ENCODE measurements at places on chromosomes 13 and 19.
A peak's percentile ranks its signal among the peaks of the same experiment; 100 is the strongest.

DNA sequence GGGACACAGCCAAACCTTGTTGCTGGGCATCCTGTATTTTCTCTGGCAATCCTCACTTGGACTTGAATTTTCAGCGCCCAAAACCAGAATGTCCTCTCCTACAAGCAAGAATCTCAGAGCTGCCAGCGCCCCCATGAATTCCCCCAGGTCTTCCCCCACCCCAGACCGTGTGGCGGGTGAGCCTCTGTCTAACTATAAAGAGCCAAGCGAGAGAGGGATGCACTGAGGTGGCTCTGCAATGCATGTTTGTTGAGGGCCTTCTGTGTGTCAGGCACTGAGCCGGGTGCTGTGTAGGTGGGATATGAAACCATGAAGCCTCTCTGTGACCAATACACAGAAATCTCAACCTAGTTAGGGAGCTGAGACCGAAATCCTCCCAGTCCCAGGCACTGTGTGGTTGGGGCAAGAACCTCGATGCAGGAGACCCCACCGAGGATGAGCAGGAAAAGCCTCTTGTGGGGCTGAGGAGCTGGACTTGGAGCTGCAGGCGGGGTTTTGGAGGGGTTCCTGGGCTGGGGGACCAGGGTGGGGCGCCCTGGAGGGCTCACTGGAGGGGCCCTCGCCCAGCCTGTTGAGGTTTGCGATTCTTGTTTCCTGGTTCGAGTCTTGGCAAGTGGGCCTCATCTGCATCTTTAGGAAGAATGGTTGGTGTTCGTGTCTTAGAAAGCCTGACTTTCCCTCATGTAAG is 12.4 kb upstream of the PROZ start:
- no peak for DNase-seq

GRCh38 chr13:74657765-74658164 is 523.6 kb upstream of the KLF12 start:
- DNase-seq: no peak

DNA sequence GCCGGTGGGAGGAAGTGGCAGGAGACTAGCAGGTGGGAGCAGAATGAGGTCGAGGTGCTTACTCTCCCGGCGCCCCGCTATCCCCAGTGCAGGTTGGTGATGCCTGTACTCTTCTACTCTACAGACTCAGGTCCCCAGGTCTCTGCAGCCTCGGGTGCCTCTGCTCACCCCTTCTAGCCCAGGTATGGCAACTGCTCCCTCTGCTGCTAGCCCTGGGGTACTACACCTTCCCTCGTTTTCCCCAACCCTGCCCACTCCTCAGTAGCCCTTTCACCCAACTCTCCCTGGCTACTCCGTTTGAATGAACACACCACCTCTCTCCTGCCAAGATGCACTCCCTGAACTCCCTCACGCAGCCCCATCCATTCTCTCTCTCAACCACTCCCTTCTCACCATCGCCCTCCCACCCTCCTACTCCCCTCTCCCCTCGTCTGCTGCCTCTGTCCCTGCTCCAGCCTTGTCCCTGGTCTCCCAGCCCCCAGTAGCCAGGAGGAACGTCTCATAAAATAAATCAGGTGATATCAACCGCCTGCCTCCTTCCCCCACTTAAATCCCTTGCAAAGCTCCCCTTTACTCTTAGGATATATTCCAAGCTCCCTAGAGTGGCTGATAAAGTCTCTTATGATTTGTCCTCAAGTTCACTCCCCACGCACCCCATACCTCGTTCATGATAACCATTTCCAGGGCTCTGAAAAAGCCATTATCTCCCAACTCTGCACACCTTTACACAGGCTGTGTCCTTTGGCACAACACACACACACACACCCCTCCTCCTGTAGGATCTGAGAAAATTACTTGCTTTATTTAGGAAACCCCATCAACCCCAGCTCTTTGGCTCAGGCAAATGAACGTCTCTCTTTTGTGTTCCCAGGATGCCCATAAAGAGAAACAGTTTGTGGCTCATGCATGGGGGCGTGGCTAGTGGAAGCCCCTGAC is 8.2 kb upstream of the MEIS3 start:
- DNase-seq: peak; percentile 76

DNA sequence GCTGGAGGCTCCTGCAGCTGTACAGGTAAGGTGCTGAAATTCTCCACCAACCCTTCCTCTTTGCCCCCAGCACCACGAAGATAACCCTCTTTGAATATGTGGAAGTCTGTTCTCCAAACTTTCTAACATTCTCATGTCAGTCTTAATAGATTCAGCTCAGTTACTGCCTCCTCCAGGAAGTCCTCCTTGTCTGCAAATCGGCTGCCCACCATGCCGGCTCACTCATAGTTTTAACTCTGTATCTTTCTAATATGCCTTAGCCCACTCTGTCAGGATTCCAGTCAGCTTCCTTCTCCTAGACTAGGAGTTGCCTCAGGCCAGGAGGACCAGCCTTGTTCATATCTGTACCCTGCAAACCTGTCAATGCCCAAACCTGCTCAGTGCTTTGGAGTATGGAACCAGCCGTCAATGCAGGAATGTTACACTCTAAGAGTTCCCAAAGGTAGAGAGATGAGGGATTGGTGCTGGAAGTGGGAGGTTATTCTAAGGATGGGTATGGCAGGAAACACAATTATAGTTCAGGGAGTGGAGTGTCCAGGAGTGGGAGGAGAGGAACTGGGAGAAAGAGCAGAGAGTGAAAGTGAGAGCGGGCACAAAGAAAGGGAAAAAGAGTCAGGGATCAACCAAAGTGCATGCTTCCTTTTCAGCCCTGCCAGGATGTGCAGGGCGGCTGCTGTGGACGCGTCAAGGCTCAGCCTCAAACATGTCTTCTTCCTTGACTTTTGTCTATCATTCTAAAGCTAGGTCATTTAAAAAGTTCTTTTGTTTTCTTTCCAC is 38.0 kb upstream of the ALOX5AP start:
- peak; percentile 42 for DNase-seq

- DNase-seq: no peak
These were observed 512 bp upstream of the ZNF93 start for GRCh38 chr19:19900139-19900728.

GRCh38 chr13:30037306-30037705 is 186.9 kb upstream of the UBL3 start:
- no peak for DNase-seq

- no peak for DNase-seq
These were observed 204.0 kb upstream of the TSHZ3 start for GRCh38 chr19:31553112-31553845.

GRCh38 chr13:96743296-96744089 is 250.8 kb downstream of the OXGR1 start:
- DNase-seq: no peak

GRCh38 chr19:49590971-49591730 is at the start of gene PRR12:
TSS of gene PRR12 (plus strand) at chr19:49591182. CDS start at chr19:49591655, 473 bp downstream.
- DNase-seq: peak; percentile 46

- no peak for DNase-seq
These were observed 516.7 kb upstream of the MIR17HG start for GRCh38 chr13:90830782-90831181.

- peak; percentile 54 for DNase-seq
These were observed at the start of gene MATK for GRCh38 chr19:3785938-3786824. TSS of gene MATK (minus strand) at chr19:3786381. CDS start at chr19:3785135, 1,246 bp downstream.

DNA sequence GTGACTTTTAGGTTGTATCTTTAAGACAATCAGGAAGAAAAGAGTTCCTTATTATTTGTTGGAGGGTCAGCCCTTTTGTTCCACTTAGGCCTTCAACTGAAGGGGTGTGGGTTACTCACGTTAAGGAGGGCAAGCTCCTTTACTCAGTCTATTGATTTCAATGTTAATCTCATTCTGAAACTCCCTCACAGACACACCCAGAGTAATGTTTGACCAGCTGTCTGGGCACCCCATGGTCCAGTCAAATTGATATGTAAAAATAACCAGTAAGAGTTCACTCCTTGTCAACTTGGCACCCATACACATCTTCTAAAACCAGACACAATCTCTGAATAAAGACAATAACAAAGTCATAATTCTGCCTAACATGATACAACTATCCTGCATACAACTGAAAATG is 292.9 kb downstream of the KLF5 start:
- DNase-seq: no peak

GRCh38 chr19:7846155-7846646 is 16.2 kb downstream of the EVI5L start:
- DNase-seq: no peak

GRCh38 chr13:32850316-32851052 is 165.7 kb upstream of the KL start:
- DNase-seq: no peak

- DNase-seq: no peak
These were observed 77.9 kb upstream of the XPO4 start for GRCh38 chr13:20980430-20980829.

DNA sequence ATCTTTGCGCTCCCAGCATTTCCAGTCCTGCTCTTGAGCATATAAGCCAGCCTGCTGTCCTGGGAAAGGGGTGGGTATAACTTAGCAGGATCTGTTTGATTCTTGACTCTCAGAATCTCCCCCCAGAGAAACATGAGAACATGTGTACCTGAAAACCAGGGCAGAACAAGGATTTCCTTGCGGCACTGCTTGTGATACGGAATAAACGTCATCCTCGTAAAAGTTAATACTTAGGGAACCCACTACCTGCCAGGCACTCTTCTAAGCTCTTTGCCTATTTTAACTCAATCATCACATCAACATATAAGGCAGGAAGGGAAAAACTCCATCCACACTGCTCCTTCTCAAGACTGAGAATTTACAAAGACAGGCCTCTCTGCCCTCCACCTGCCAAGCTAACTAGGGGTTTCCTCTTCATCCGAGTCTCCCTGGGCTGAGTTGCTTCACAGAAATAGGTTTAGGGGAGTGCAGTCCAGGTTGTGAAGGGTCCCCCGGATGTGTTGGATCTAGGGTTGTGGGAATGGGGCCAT is 1.1 kb downstream of the ZNF653 start:
- no peak for DNase-seq

- no peak for DNase-seq
These were observed 5.3 kb downstream of the TTYH1 start for GRCh38 chr19:54420383-54421168.

DNA sequence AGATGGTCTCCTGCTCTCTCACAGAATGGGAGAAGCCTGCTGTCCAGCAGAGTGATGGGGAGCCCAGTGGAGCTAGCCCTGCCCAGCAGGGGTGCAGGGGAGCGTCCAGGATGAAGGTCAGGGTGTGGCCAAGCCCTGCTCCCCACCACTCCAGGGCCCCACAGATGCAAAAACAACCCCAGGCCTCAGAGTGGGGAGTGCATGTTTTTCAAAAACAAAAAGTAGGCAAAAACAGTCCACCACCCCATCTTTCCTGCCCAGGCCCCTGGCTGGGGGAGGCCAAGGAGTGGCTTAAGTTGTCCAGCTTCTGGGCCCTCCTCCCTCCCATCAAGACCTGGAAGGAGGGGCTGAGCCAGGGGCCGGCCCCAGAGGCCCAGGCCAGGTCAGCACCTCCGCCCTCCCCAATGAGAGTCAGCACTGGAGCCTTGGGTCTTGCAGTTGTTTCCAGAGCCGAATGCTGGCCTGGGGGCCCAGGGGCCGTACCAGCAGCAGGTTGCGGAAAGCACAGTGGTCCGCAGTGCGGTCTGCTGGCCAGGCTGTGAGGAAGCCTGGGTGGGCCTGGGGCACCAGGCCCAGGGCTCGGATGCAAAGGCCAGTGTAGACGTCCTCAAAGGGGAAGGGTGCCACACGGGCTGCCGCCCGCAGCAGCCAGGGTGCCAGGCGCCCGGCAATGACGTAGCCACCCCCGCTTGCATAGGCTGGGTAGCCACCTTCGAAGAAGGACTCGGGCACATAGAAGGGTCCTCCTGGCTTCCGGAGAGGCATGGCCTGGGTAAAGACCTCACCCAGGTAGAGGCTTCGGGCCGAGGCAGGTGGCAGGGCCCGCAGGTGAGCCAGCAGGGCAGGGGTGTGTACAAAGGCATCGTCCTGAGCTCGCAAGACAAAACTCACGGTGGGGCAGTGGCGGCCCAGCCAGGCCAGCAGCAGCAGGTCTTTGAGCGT is 1.7 kb downstream of the B3GNT8 start:
- DNase-seq: no peak

GRCh38 chr13:32589471-32589870 is 3.2 kb downstream of the PDS5B start:
- DNase-seq: no peak

GRCh38 chr19:30498707-30499106 is 126.5 kb downstream of the ZNF536 start:
- DNase-seq: no peak

DNA sequence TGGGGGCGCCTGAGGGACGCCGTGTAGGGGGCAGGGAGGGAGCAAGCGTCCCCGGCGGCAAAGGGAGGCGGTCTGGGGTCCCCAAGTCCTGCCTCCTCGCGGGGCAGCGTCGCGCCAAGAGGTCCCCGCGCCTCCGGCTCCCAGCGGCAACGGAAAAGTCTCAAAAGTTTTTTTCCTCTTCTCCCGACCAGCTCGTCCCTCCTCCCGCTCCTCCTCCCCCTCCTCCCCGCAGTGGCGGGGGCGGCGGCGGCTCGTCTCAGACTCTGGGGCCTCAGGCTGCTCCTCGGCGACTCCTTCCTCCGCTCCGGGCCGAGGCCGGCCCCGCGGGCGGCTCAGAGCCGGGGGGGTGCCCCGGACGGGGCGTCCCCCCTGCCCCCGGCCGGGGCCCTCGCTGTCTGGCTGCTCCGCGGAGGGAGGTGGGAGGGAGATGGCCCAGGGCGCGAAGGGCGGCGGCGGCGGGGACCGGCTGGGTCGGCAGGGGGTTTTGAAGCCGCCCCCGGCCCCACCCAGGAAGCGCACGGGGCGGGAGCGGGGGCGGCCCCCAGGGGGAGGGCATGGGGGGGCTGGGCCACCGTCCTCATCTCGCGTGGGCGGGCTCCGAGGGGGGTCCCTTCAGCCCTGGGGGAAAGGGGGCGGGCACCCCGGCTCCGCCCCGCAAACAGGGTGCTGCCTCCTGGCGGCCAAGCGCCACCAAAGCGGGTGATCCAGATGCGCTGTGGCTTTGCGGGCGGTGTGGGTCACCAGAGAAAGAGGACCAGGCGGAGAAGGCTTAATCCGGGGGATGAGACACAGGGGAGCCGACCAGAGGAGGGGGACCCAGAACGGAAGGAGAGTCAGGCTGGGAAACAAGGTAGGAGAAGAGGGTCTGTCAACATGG is at the start of gene TGFB1:
TSS of gene TGFB1 (minus strand) at position 457 of the 877 bp plus-strand sequence. CDS start 878 bp downstream, outside the sequence.
- DNase-seq: peak; percentile 81

DNA sequence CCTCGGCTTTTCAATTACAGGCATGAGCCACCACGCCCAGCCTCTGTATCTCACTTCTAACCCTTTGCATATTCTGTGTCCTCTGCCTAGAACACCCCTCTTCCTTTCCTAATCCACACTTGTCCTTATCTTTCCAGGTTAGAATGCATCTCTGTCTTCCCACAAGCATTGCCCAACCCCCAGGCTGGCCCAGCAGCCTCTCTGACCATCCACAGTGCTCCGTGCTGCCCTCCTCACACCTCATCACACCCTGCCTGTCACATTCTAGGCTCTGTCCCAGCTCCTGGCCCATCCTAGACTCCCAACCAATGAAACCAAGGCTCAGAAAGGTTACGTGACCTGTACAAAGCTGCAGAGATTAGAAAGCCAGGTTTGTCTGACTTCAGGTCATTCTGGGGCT is 11.3 kb downstream of the JAK3 start:
- no peak for DNase-seq

GRCh38 chr13:107450431-107450830 is 764.9 kb downstream of the LIG4 start:
- DNase-seq: no peak

- peak; percentile 97 for DNase-seq
These were observed 30.2 kb downstream of the CYP2F1 start for GRCh38 chr19:41144403-41144802.
